Stimulated activated CD4-positive, alpha-beta T cell treated with anti-CD3 and anti-CD28 coated beads, Interleukin-1b, Interleukin-23, amount 100 ng/mL, for 1 hour (primary cell): ENCODE measurements at places on chromosomes 3 and 15.

- no peak for DNase-seq
Measured at GRCh38 chr3:126432361-126433104, 37.8 kb downstream of the CFAP100 start.

DNA sequence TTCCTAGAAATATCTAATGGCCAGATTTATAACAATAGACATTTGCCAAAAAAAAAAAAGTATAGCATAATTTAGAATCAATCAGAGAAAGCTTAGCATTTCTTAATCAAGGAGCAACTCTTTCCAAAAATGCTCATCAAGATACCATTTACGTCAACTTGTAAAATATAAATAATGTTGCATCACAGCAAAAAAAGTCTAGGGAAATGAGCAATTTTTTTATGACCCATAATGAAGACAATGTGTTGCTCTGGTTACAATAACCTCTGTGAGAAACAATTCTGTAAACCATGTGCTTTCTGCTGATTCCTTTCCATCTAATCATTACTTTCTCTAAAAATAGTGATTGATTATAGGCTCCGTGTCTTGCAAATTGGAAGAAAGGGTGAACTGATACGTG lies 36.3 kb downstream of the KBTBD8 start:
- DNase-seq, result no peak

DNA sequence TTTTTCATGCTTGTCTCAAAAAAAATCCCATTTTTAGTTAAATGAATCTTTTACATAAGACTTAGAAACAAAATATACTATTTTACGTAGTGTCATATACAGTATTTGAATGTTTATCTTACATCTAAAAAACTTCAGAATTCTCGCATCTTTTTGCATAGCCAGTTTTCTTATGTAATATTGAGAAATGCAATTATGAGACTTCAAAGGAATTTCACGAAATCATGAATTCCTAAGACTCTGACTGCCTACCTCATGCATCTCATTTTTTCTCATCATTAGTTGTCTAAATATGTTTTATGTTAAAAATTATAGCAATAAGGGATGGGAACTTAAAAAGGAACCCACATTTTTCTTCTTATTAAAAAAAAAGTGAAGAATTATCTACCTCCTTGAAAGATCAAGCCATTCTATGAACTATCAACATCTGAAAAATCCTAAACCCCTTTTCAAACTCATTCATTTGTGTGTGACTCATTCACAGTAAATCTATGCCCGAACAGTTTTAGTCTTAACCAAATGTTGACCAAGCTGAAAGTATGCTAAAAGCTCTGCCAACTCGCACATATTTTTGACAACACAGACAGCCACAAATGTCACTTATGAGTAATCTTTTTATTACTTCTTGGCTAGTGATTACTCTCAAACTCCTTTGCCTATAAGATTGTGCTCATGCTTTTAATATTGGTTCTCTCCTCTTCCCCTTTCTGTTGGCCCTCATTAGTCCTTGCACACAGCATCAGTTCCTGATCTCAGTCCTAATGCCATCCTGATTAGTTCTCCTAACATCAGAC lies 115.9 kb downstream of the DCLK3 start:
- no peak for DNase-seq

DNA sequence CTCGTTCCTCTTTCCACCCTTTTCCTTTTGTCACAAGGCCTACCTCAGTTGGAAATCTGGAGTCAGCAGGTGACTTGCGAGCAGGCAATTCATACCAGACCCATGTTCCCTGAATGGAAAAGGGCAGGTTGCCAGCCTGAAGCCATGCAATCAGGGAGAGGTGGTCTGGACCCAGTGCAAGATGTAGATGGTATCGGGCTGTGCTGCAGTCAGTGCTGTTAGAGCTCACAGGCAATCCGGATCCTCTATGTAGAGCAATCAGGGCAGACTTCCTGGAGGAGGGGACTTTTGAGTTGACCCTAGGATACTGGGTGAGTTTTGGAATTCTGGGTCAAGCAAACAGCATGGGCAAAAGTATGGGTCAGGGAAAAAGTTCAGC lies 18.9 kb downstream of the LOXL1 start:
- DNase-seq, result no peak

- no peak for DNase-seq
Measured at GRCh38 chr3:23405081-23405480, 202.0 kb downstream of the UBE2E2 start.

- DNase-seq, result no peak
Measured at GRCh38 chr15:66515901-66516322, 10.8 kb downstream of the ZWILCH start.

GRCh38 chr3:41158947-41159346 lies 40.4 kb upstream of the CTNNB1 start:
- no peak for DNase-seq

DNA sequence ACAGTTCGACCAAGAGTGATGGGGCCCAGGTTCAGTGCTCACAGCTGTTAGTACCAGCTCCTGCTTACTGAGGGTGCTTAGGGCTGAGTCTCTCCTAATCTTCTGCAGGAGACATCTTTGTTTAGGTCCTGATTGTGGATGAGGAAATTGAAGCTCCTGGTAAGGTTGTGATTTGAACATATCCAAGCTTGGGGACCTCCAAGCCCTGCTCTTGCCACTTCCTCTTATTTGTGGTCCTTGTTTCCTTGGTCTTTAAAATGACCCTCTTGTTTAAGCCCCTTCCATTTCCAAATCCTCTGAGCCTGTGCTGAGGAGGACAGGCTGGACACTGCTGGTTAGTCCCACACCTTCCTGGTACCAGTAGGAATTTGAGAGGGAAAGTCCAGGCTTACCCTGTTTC lies 87.0 kb downstream of the EEFSEC start:
- no peak for DNase-seq

DNA sequence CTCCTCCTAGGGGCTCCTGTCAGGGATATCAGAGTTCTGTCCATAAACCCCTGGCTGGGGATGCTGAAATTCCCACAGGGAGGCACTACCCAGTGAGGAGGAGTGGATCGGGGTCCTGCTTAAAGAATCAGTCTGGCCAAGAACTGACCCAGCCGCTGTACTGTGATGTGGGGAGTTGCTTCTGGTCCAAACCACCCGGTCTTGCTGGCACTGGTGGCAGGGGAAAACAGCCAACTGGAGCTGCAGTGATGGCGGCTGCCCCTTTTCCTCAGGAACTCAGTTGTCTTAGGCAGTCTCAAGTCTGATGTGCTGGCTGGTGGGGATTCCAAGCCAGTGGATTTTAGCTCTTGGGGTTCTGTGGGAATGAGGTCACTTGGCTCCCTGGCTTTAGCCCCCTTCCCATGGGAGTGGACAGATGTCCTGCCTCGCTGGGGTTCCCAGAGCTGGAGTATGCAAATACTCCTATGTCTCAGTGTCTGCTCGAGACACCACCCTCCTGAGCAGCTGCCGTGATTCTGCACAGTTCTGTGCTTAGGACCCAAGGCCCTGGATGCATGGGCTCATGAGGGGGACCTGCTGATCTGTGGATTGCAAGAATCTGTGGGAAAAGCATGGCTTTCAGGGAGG lies 97.1 kb downstream of the SLC25A26 start:
- DNase-seq, result no peak

- no peak for DNase-seq
Measured at GRCh38 chr15:51992953-51993352, 21.4 kb upstream of the LEO1 start.

DNA sequence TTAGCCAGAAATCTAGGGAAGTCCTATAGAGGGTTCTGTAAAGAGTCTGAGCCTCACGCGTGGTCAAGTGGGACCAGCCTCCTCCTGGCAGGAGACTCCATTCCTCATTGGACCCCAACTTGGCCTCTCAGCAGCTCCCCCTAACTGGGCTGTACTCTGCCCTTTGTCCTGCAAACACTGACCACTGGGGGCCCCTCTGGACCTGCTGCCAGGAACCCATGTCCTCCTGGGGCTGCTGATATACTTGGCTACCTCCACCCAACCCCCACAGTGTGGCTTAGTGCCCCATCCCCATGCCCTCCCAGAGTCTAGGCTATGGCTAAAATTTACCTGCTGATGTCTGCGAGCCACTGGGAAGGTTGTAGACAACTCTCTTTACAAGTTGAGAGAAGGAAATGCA lies 62.7 kb downstream of the UBP1 start:
- no peak for DNase-seq

DNA sequence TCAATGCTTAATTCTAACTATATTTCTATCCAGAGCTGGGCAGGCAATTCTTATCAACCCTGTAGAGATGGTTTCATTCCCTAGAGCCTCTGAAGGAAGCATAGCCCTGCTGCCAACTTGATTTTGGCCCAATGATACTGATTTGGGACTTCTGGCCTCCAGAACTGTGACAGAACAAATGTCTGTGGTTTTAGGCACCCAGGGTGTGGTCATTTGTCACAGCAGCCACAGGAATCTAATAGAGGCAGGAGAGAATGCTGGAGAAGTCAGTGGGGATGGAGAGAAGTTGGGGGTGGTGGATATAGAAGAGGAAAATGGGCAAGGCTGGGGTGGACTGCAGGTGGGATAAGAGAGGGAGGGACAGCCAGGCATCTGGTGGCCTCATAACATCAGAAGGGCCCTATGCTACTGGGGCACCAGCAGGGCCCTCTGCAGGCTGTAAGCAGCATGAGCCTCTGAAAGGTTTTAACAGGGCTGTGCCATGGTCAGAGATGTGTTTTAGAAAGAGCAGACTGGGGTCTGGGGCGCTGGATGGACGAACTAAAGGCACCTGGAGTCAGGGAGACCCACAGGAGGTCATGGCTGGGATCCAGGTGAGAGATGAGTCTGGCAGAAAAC lies 19.8 kb downstream of the MRPS11 start:
- no peak for DNase-seq

DNA sequence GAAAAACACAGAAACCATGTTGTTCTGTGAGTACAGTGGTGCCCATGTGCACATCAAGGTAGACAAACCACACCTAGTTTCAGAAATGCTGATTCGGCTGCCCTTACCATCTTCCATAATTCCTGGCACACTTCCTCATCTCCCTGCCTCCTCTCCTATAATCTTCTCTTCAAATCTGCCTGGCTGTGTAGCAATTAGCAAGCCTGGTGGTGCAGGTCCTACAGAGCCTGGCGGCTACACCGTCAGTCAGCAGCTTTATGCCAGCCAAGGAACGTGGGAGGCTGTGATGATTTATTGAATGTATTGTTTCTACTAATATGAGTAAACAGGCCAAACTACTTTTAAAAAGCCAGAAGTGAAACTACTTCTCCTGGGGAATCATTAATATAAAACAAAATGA lies 106.8 kb downstream of the SEMA6D start:
- DNase-seq, result no peak

DNA sequence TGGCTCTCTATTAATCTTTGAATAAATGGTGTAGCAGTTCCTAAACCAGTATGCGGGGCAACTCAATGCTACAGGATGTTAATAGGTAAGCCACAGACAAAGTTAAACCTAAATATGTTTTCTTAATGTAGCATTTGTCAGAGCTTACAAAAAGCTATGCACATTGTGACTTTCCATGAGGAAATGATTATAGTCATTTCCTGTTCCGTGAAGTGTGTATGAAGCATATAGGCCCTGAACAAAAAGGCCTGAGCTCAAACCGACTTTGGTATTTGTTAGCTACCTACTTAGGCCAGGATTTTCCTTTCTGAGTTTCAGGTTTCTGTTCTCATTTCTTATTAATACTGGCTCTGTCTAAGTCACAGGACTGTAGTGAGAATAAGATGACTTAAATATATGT lies 14.2 kb downstream of the ZNF80 start:
- no peak for DNase-seq

DNA sequence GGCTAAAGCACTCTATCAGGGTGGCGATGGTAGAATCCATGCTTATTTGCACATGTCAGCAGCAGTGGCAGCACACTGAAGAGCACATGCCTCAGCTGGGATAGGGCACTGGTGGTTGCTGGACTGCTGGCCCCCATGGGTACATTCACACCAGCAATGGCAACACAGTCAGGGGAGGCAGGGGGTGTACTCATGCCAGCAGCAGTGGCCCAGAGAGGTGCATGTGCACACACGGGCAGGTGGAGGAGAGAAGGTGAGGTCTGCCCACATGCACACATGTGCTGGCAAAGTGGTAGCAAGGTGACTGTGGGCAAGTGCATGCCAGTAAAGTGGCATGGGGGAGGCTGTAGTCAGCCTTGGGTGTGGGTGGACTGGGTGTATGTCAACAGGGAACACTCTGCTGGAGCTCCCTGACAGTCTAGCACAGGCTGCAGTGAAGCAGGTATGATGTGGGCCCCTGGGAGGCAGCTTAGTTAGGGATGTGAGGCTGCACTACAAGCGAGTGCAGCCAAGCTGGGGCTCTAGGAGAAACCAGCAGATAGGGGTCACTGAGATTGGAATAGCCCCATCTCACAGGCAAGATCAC lies 53.9 kb upstream of the NPAP1 start:
- no peak for DNase-seq

GRCh38 chr3:79729096-79729495 lies 38.7 kb downstream of the ROBO1 start:
- no peak for DNase-seq

- DNase-seq, result no peak
Measured at GRCh38 chr15:39616731-39617455, 36.0 kb downstream of the THBS1 start.

GRCh38 chr3:32630266-32630665 lies 54.7 kb upstream of the CNOT10 start:
- DNase-seq, result no peak

GRCh38 chr3:4568841-4569240 lies 75.7 kb downstream of the ITPR1 start:
- DNase-seq, result no peak

DNA sequence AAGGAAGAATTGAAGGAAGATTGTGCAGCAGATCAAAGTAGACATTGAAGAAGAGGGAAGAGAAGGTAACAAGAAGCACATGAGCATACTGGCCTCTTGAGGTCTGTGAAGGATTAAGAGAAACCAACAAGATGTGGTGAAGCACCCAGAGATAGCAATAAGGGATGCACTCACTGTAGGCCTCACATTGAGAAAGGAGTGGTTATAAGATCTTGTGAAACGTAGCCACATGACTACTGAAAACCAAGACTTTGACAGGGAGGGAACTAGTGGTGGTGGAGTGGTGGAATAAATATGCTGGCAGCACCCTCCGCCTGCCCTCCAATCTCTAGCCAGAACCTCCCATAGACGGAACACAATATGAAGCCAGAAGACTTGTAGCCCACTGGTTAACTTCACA lies 651.2 kb downstream of the DIPK2A start:
- no peak for DNase-seq
